ENCODE measurements at places on chromosomes 3 and 15.

DNA sequence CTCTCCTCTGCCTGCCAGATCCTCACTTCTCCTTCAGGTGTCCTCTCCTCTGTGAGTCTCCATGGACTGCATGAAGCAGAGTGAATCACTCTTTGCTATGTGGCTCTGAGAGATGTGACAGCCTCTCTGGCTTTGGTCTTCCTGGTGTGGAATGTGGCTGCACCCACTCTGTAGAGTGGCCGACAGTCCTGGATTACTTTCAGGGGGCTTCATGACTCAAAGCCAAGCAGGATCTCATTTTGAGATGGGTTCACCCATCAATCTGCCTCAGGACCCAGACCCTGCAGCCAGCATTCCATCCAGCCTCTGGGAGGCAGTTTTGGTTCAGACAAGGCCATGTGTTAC lies 221.9 kb upstream of the LYSMD4 start:
- DNase-seq: no peak

GRCh38 chr3:7630351-7630911 lies 769.5 kb downstream of the GRM7 start:
- no peak for DNase-seq

- no peak for DNase-seq
These were observed 1.7 kb downstream of the SYNM start for GRCh38 chr15:99106417-99107220.

GRCh38 chr15:88166082-88166993 lies 90.2 kb downstream of the NTRK3 start:
- DNase-seq: no peak

- DNase-seq: no peak
These were observed 4.8 kb upstream of the TCF12 start for GRCh38 chr15:56913670-56914069.

- DNase-seq: no peak
These were observed 238.0 kb upstream of the LRIG1 start for GRCh38 chr3:66738625-66739365.

- no peak for DNase-seq
These were observed 70.5 kb upstream of the XCR1 start for GRCh38 chr3:46097691-46098241.

DNA sequence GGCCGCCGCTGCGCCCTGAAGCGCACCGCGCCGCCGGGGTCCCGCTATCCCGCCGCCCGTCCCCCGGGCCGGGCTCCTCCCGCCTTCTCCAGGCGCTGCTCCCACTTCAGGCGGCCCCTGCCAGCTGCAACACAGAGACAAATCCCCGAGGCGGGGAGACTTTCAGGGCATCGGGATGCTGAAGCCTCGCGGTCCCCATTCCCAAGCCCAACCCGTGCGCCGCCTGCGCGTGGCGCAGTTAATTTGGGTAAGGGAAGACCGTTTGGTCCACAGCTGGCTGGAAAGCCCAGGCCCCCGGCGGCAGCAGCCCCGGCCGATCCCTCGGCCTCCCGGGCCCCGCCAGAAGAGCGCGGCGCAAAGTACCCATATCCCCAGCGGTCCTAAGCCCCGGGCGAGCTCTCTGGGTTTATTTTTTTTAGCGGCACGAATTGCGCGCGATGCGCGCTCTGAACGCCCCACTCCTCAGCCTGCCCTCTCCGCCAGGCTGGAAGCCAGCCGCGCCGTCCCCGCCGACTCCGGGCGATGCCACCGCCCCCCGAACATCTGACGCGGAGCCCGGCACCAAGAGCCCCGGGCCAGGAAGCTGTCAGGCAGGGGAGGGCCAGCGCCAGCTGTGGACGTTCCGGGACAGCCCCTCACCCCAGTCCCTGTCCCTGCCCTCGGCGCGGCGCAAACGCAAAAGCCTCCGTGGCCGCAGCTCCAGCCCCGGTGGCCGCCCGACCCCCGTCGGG lies 517 bp downstream of the FBN1 start:
- peak; percentile 55 for DNase-seq

DNA sequence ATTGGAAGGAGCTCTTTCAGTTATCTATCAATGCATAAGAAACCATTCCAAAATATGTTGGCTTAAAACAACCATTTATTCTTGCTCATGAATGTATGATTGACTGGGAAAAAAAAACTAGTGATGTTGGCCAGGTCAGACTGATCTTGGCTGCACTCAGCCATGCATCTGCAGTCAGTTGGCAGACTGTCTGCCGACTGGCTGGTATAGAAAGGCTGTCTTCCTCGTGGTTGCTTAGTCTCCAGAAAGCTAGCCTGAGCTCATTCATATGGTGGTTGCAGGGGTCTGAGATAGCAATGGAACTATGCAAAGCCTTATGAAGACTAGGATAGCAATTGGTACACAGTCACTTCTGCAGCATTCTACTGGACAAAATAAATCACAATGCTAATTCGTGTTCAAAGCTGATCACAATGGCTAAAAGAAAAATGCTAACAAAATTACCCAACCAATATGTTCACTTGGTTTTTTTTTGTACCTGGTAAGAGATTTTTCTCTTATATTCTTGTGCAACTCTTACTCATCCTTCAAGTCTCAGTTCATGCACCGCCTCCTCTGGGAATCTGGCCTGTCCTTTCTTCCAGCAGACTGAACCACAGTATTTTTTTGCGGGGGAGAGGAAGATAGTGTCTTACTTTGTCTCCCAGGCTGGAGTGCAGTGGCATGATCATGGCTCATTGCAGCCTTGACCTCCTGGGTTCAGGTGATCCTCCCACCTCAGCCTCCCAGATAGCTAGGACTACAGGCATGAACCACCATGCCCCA lies 126.8 kb downstream of the KCNAB1 start:
- DNase-seq: no peak

All from posterior cingulate gyrus (tissue), 11 donors.